NK-92 treated with Interleukin-12 subunit alpha and Interleukin-12 subunit beta, amount 100 ng/mL, for 24 hours (cell line): ENCODE measurements at places on chromosomes 16 and 17.
A peak's percentile ranks its signal among the peaks of the same experiment; 100 is the strongest.

DNA sequence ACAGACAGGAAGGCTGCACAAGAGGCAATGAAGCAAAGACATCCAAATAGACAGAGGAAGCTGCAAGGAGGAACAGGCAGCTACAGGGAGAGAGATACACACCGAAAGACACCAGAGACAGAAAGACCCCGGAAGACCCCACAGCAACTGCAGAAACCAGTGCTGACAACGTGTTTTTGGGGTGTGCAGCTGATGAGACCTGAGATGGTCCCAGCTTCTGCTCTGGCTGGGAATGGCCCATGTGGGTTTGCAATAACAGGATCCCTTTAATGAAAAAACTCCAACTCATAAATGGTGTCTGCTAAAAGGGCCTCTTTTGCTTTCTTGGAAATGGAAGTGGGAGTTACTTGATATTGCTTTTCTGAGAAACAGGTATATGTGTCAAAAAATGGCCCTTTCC lies 101.5 kb upstream of the CDH11 start:
- no peak for DNase-seq

- DNase-seq: no peak
Observed at GRCh38 chr16:18853694-18854093, 52.3 kb upstream of the ARL6IP1 start.

- no peak for DNase-seq
Observed at GRCh38 chr16:27193300-27193990, 9.9 kb upstream of the KDM8 start.

- DNase-seq: no peak
Observed at GRCh38 chr17:78920528-78920927, 4.7 kb downstream of the TIMP2 start.

- DNase-seq: no peak
Observed at GRCh38 chr17:66948061-66948750, 16.3 kb upstream of the CACNG4 start.

- no peak for DNase-seq
Observed at GRCh38 chr17:4748686-4749085, 9.0 kb upstream of the CXCL16 start.

DNA sequence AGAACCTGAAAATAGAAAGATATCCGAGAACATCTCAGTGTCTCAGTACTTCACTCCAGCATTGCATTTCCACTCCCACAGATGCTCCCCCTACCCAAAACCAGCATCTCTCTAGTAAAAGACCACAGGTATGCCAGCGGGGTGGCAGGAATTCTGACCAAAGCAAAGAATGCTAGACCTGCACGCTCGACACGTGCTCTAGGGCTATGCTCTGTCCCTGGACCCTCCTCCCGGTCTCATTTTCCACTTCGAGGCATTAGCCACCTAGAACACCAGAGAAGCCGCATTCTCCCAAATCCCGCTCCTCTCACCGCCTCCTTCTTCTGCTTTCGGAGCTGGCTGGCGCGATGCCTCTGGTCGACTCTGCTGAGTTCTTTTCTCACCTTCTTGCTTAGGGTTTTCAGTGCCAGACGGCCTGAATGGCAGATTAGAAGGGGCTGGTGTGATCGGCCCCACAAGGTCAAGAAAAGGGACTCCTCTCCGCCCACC lies 487 bp downstream of the TSR1 start:
- no peak for DNase-seq

DNA sequence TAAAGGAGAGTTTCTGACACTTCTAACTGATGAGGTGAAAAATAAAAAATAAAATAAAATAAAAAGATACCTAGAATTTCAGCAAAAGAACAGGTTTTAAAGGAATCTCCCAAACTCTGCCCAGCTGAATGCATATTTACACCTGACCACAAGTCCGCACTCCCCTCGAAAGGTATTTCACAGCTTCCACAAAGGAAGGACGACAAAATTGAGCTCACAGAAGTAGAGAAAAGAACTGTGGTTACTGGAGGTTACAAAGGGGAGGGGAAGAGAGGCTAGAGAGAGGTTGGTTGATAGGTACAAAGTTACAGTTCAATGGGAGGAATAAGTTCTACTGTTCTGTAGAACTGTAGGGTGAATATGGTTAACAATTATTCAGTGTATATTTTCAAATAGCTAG lies 5.0 kb downstream of the LITAF start:
- DNase-seq: no peak

DNA sequence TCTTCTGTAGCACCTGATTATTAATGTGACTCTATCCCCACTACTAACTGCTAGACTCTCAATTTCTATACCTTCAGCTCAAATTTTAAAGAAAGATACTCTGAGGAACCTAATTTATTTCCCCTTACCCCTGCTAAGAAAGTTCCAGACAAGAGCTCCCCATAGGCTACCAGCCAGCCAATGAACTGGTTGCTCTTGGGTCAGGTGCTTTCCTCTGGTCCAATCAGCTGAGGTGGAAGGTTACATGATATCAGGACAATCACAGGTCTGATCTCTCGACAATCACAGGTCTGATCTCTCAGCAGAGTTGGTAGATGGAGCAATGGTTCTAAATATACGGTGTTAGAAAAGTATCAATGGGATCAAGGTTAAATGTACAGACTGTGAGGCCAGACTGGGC lies 86.8 kb downstream of the AXIN2 start:
- no peak for DNase-seq

DNA sequence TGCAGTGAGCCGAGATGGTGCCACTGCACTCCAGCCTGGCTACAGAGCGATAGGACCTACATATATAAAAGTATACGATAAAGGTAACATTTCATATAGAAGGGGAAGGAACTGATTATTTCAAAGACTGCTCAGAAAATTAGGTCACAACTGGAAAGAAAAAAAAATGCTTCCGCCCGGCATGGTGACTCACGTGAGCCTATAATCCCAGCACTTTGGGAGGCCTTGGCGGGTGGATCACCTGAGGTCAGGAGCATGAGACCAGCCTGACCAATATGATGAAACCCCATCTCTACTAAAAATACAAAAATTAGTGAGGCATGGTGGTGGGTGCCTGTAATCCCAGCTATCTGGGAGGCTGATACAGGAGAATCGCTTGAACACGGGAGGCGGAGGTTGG lies 7.8 kb downstream of the TEX14 start:
- DNase-seq: no peak

DNA sequence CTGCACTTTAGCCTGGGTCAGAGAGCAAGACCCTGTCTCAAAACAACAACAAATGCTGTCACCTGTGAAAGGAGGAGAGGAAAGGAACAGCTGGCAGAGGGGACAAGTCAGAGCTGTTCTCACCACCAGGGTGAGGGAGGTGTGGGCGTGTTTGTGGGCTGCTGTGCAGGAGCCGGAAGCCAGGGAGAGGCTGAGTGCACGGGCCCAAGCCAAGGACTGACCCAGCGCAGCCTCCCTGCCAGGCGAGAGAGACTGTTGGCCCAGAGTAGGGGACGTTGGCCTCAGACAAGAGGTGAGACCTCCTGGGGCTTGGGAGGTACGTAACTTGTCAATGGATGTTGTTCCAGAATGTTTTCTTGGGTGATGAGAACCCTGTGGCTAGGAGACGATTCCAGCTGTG lies 10.7 kb downstream of the SPNS2 start:
- DNase-seq: no peak

DNA sequence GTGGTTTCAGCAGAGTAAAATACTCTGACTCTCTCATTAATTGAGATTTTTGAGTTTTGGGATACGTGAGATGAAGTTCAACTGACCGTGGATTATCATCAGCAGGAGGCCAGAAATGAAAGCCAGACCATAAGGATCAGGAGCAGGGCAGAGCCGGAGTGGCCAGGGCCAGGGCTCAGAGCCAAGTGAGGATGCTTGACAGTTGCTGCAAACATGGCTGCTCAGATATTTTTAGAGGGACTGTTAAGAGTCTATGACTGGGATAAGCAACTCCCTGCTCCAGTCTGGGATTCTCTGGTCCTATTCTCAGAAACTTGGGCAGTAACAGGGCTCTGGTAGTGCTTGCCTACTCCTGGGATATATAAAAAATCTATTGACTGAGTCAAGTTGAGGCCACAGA lies 17.6 kb upstream of the CDH13 start:
- DNase-seq: no peak

DNA sequence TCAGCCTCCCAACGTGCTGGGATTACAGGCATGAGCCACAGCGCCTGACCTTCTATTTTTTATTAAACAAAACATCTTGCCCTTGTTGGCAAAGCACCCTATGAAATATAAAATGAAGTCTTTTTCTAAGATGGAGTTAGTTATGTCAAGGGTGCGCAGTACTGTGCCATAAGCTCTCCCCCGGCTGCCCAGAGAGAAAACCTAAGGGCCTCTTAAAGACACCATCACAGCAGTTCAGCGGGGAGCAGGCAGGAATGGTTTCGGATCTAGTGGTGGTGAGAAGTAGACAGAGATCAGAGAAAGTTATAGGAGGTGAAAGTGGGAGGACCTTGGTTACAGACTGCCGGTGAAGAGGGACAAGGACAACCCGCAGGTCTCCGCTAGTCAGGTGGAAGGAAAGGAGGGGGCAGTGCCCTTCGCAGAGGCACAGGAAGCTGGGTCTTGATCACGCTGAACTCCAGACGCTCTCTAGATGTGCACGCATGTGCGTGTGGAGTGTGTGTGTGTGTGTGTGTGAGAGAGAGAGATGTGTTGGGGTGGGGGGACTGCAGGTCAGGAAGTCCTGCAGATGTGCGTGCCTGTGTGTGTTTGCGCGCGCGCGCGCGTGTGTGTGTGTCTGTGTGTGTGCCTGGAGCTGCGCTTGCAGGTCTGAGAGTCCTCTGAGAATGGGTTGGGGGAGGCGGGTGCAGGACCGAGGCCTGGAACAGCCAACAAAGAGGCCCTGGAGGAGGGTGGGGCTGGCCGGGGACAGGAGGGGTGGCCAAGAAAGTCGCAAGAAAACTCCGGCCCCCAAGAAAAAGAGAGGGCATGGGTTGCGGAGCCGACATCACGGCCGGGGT lies 748 bp upstream of the CMTM3 start:
- DNase-seq: peak; percentile 60
